ENCODE measurements at places on chromosomes 7 and 10. TPM values are rescaled to one million over a fixed set of nuclear protein-coding genes. Genes with fewer than 3 reads are reported as not detected.
A peak's percentile ranks its signal among the peaks of the same experiment; 100 is the strongest.

GRCh38 chr7:139775829-139776266 is 1.9 kb downstream of the HIPK2 start:
- peak; percentile 86 for DNase-seq

Gene LIPA
- polyA plus RNA-seq, result 24.0 TPM

Gene OLAH
- polyA plus RNA-seq, result 0.13 TPM

DNA sequence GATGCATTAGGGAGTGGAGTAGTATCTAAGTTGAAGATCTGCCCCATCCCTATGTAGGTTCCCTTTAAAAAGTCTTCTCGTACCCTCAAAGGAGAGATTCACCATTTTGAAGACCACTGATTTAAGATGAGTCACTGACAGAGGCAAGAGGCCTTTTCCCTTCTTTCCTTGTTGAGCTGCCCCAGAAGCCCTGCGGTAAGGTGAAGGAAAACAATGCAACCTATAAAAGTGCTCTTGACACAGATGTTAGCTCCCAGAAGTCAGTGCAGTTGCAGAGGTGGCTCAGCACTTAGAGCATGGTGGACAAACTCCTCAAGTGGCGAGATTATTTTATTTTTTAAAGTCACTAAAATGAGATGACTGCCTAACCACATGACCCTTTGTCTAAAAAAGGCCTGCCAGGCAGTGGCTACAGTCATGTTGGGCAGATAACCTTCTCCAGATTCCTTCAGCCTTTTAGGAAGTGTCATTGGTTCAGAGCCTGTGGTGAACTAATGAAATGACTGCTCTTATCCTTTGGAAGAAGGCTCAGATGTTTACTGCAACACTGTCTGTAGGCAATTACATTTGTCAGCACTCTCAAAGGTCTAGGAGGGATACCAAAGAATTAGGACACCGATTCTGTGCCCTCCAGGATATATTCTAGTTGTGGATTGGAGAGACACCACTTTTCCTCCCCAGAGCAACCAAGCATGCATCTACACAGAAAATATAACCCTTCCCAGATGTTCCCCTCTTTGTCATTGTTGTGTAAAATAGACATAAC is 88.7 kb downstream of the ARID5B start:
- DNase-seq, result no peak

DNA sequence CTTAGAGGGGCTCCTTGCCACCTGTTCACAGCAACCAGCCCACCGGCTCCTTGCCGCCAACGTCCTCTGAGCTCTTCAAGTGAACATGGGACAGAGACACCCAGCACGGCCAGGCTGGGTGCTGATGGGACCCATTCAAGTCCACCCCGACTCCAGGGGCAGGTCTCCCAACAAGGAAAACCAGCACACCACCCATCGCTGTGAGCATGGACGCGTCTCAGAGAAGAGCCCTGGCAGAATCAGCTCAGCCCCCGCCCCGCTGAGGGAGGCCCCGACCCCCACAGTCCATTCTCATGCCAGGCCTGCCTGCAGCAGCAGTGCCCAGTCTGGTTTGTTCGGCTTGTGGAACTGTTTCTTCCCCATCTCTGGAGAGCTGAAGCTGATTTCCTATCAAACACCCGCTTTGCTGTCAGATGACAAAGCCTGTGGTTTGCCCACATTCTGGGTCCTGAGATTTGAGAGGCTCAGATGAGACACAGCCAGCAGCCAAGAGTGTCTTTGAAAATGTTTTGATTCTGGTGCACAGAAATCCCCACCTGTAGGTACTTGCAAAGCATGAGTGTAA is 216.6 kb downstream of the ZMYND11 start:
- no peak for DNase-seq

Gene MAGI2
- 0.28 TPM for polyA plus RNA-seq

GRCh38 chr7:10116511-10116910 is 857.2 kb upstream of the PHF14 start:
- no peak for DNase-seq

Gene STK17A
- polyA plus RNA-seq, result 10.6 TPM

- DNase-seq, result no peak
These were observed 161.7 kb upstream of the MKI67 start for GRCh38 chr10:128287921-128288320.

Gene CUBN
- polyA plus RNA-seq, result 4.6 TPM

GRCh38 chr10:58733436-58733835 is 220.8 kb downstream of the BICC1 start:
- no peak for DNase-seq

- DNase-seq, result no peak
These were observed 351.4 kb downstream of the ABCA13 start for GRCh38 chr7:48522692-48523091.

GRCh38 chr7:43212921-43213320 is 100.5 kb downstream of the HECW1 start:
- no peak for DNase-seq

DNA sequence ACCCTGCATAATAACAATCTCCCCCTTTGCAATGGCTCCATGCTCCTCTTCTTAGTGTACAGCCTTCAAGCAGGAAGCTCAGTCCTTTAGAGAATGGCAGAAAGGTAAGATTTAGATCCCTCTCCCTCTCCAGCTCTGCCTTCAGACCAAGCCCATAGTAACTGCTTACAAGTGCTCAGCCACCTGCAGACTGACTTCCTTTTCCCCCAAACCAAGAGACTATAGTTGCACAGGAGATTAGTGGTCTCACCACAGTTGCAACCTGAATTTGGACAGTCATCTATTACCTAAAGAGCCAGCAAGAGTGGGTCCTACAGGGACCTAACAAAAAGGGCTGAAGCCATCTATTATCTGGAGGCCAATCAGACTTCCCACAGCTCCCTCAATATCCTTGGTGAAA is 16.5 kb downstream of the FBXL13 start:
- DNase-seq, result no peak

Gene TNS3
- 10.4 TPM for polyA plus RNA-seq

DNA sequence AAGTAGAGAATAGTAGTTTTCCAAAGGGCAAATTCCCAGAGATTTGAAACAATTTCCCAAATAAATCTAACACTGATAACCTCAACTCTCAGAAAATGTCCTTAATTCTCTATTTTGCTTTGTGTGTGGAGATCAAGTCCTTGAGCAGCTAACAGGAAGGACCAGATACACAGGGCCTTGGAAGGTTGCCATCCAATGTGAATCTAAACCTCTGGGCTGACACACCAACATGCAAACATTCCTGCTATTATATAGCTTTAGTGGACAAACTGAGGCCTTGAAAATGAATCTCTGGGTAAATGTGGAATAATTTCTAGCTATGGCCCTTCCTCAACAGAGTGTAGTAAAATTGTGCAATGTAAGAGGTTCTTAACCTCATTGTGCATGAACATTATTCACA is 44.1 kb upstream of the PARD3 start:
- no peak for DNase-seq

- DNase-seq, result no peak
These were observed 100.1 kb downstream of the CYTH3 start for GRCh38 chr7:6172224-6172909.

- no peak for DNase-seq
These were observed 20.1 kb downstream of the SFR1 start for GRCh38 chr10:104142081-104142480.

Gene TFEC
- 3.3 TPM for polyA plus RNA-seq

GRCh38 chr10:130737621-130738020 is 573.9 kb downstream of the TCERG1L start:
- no peak for DNase-seq

Gene GRM3
- not detected for polyA plus RNA-seq

- no peak for DNase-seq
These were observed 61.4 kb upstream of the NME8 start for GRCh38 chr7:37786741-37787569.

Gene MRC1
- 0.03 TPM for polyA plus RNA-seq

Gene MSRB2
- polyA plus RNA-seq, result 20.6 TPM

Gene MAP3K8
- polyA plus RNA-seq, result 4.2 TPM

GRCh38 chr7:388961-389701 is 99.2 kb downstream of the FOXL3 start:
- DNase-seq, result no peak

DNA sequence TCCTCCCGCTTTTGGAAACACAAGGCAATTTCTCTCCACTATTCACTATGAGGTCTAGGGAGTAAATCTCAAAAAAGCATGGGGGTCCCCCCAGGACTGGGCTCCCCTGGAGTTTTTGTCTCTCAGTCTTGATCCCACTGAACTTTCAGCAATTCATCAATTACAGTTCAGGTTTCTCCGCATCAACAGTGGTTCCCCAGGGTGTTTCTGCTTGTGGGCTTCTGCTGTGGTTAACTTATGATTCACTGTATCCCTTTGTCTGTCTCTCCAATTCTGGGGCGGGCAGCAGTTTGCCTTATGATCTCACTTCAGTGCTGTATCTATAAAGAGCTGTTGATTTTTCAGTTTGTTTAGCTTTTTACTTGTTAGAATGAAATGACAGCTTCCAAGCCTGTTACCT is 142.6 kb upstream of the CDC14C start:
- DNase-seq, result no peak

- DNase-seq, result no peak
These were observed 4.2 kb downstream of the PAX2 start for GRCh38 chr10:100749309-100750217.

DNA sequence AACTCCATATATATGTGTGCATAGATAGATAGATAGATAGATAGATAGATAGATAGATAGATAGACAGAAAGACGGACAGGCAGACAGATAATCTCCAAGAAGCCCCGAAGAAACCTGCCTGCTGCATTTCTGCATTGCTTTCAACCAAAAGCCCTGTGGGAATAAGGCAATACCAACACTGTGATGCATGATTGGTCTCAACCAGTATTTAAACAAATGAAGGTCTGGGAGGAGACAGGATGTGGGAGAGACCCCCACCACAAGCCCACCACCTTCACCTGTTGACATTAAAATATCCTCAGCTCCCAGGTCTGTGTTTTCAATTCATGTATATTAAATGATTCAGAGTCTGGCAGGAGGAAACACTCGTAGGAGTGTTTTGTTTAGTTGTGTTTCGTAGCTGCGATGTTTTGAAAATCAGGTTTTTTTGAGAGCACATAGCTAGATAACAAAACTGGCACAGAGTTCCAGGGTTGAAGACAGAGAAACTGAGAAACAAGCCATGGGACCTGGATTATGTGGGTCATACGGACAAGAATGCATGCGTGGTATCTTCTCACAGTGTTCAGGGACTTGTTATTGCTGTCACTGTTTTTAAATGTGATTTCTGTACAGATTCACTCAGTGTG is 200.7 kb upstream of the AHR start:
- no peak for DNase-seq

DNA sequence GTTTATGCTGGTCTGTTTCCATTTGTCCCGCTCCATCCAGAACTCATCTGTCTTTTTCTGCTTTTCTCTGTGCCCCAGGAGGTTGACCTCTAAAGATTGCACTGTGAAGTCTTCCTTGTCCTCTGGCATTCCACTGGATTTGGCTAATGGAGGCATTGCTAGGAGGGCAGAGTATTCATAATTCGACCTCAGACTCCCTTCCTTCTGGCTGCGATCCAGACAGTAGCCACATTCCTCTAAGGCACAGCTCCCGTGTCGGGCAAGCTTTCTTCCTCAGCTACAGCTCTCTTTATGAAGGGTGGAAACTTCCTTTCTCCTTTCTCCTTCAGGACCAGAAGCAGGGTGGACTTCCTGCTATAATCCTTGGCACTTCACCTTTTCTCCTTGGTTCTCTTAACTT is 175.9 kb downstream of the BAMBI start:
- DNase-seq, result no peak

DNA sequence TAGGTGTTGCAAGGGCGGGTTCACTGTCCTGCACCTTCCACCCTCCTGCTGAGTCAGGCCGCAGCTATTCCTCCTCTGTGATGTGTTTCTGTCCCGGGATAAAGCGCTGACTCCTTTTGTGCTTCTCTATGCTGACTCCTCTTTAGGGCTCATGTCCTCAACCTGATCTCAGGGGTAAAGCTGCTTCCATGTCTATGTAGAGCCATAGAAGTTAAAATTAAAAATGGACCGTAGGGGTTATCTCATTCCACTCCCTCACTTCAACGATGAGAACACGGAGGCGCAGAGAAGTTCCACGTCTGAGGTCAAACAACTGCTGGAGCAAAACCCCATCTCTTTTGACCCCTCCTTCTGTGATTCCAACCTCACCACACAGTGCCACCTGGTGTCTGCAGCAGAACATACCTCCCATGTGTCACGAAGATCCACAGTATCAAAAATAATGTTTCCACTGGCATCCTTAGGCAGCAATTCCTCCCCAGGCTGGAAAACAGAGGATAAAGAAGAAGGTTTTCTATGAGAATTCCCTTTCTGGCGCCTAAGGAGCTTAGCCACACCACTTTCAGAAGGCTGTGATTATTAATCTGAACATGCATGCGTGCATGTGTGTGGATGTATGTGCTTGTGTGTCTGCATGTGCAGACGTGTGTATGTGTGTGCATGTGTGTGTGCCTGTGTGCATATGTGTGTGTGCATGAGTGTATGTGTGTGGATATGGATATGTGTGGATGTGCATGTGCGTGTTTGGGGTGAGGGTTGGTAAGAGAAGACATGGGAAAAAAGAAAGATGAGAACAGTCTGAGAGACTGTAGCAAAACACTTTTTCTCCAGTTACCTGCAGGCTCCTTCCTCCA is 81.2 kb upstream of the UCN3 start:
- DNase-seq, result peak; percentile 46

DNA sequence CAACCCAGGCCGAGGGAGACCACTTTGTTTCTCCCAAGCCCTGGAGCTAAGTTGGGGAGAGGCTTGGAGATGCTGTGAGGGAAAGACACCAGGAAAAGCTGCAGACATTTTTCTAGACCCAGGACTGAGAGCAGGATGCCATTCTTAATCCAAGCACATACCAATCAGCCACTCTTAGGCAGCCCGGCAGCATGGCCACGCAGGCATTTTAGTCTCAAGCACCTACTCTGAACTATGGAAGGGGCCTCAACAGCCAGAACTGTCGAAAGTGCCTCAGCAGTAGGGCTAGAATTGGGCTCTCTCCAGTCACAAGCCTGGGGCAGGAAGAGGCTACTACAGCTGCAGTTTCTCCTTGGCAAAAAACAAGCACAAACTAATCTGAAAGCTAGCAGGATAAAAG is 57.8 kb downstream of the GCC1 start:
- DNase-seq, result no peak

GRCh38 chr7:110669410-110669809 is 421.5 kb upstream of the LRRN3 start:
- DNase-seq, result no peak

DNA sequence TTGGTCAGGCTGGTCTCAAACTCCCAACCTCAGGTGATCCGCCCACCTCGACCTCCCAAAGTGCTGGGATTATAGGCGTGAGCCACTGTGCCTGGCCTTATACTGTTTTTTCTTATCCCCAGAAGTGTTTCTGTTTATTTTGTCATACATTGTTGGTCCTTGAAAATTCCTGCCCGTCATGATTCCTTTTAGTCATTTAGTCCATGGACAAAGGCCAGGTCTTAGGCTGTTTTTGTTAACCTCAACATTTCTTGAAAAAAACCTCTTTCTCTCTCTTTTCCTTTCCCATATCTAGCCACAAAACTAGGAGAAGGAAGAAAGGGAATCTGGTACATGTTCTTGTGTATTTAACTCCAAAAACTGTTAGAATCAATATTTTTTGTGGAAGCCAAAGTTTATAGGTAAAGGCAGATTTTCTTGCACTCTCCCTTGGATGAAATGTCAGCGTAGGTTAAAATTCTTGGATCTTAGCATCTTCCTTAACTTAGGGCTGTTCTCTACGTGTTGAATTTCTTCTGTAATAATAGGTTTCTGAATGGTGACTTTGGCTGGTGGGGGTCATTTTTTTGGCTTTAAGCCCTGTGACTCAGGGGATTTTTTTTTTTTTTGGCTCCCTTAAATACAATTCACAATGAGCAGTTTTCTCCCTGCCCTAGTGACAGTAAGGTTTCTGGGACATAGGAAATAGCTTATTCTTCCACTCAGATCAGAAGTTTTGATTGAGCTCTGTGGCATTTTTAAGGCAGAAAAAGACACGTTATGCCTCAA is 500.8 kb downstream of the AUTS2 start:
- DNase-seq, result no peak

Gene TBATA
- not detected for polyA plus RNA-seq
